Left forelimb (tissue), 1 donor: ENCODE measurements at places on chromosomes 5 and 9.

GRCh38 chr5:77560677-77561263 is 68.7 kb upstream of the WDR41 start:
- DNase-seq: no peak

GRCh38 chr5:135106610-135107471 is 72.8 kb upstream of the PITX1 start:
- no peak for DNase-seq

DNA sequence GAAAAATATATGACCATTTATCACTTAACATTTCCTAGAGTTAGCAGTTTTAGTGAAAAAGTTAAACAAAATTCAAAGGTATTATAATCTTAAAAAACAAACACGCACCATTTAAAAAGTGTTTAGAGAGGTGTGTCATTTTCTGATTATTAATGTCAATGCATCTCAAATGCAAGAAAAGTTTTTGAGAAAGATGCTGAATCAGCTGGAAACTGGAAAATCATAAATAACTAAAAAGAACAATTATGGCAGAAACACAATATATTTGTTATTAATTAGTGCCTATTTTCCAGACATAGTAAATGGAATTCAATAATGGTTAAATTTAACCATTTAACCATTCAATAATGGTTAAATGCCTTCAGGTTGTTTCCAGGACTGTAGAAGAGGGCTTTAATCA is 64.9 kb downstream of the RICTOR start:
- no peak for DNase-seq

- DNase-seq: no peak
Measured at GRCh38 chr9:108108852-108109448, 619.4 kb upstream of the KLF4 start.

DNA sequence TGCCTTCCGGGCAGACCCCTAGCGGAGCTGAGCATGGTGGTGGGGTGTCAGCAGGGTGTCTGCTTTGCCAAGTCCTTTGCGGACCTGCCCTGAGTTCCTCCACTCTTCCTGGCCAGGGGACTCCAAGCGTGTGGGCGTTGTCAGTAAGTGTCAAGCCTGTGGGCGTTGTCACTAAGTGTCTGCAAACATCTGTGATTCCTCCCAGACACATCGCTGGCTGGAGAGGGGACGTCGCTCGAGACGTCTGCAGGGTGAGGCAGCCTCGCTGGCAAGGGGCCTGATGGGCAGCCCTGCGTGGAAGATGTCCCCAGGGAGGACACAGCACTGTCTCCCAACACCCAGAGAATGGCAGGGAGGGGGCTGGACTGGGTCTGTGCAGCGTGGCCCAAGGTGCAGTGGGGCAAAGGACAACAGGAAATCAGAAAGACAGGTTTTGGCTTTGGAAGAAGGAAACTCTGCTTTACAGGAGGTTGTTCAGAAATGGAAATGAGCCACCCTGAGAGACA is 28.8 kb downstream of the ADAMTSL2 start:
- DNase-seq: no peak

DNA sequence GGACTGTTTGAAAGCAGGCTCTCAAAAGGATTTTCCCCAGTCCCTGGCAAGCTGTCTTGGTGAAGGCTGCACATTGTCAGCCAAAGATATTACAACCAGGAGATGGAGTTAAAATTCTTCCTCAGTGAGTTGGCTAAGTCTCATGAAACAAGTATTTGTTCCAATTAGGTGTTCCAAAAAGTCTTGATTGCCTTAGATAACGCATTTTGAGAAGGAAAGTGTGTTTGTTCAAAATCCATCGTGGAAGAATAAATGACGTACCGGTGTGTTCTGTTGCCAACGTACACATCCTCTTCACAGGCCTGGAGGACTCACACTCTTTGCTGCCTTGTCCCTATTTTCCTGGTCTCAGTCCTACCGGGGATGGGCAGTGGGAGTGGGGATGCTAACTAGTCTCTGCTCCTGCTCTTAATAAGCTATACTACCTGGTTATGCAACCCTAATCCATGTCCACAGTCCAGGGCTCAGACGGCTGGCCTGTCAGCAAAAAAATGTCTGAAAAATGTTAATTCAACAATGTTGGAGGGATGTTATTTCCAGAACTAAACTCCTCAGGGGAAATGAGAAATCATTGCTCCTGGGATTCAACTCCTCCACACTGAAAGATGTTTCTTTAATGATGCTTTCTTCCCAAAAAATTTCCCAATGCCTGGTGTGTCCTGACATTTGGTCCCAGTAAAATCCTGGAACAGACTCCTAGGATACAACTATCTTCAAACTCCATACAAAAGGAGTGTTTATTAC is 175.3 kb upstream of the KLF9 start:
- no peak for DNase-seq

- no peak for DNase-seq
Measured at GRCh38 chr5:31561946-31562345, 29.8 kb downstream of the C5orf22 start.

DNA sequence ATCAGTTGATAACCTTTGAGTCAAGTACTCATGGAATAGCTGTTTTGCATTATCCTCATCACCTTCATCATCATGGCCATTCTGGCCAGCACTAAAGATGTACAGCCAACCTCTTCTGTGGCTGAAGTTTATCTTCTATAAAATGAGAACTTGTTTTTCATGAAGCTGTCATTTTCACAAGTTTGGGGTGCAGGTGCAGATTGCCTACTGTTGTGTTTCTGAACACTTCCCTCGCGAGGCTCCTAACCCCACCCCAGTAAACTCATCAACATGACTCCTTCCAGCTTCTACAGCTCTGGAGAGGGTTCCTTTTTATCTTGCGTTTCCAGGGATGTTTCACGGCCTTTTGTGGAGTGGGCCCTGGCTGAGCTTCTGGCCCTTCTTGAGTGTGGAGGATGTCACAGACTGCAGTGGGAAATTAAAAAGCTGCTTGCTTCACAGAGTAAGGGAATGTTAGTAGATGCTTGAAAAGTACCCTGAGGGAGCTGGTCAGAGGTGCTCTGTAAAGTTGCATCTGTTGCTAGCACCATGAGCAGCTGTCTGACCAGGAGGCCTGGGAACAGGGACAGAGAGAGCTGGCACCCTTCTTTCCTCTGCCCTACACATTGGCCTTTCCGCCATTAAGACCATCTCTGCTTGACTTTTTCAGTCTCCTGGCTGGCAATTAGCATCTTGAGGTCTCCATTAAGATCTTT is 24.9 kb downstream of the SYK start:
- DNase-seq: peak; percentile 18

DNA sequence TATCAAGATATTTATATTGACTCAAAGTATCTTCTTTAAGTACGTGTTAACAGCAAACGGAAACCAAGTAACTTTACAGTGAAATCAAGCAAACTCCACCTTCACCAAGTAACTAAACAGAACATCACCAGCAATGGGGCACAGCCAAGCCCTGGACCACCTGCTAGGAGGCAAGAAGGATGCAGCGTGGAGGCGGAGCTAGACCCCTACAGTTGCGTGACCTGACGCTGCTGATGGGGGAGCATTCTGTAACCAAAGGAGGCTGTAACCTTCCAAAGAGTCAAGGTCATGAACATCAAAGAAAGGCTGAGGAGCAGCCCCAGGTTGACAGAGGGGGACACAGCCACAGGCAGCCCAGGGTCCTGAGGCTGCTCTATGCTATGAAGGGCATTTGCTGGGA is 6.1 kb downstream of the VAV2 start:
- DNase-seq: no peak

DNA sequence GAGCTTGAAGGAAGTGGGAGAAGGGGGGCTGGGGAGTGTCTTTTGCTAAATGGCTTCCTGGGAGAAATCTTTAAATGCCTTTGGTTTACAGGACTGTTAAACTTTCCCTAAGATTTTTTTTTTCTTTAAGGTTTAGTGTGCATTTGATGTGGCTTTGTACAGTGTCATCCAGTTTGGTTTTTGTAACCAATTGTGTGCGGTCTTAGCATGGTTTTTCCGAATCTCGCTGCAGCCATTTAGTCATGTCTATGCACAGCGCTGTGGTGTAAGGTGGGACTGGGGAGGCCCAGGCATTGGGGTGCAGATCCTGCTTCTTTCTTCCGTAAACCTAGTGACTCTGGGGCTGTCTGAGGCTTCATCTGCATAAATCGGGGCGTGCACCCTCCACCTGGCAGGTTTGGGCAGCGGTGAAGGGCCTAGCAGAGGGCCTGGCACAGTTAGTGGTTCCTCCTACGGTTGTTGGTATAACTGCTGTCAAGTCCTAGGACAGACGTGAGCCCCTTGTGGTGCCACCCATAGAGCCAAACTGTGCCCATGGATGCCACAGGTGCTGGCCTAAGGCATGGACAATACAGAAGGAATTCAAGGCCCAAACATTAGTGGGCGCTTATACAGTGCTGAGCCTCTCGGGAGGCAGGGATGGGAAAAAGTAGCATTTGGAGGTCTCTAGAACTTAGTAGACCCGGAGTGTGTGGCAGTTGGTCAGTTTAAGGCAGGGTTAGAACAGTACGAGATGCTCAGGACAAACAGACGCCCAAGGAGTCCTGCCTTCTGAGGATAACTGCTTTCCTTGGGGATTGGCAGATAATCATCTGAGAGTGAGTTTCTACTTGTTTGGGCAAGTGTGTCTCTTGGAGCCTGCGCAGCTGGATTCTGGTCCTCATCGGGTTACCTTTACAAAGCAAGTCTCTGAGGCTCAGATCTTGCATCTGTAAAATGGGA is 1.5 kb downstream of the PRRC2B start:
- no peak for DNase-seq

GRCh38 chr9:122005597-122005996 is 87.5 kb downstream of the TTLL11 start:
- DNase-seq: no peak

- no peak for DNase-seq
Measured at GRCh38 chr9:120904061-120904977, 22.3 kb downstream of the TRAF1 start.

DNA sequence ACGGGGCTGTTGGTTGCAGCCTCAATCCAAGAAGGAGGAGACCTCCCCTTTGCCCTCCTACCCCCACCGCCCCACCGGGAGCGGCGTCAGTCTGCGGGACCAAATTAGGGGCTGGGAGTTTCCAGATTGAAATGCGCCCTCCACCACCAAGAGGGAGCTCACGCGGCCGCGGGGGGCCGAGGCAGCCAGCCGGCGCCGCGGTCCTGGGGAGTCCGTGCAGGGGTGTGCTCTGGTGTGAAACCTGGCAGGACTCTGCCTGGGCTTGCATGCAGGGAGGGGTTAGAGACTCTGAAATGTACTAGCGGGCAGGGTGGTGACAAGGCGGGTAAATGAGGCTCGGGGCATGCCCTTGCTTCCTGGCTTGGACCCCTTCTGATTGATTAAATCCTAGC is 989 bp upstream of the FBN2 start:
- peak; percentile 67 for DNase-seq

DNA sequence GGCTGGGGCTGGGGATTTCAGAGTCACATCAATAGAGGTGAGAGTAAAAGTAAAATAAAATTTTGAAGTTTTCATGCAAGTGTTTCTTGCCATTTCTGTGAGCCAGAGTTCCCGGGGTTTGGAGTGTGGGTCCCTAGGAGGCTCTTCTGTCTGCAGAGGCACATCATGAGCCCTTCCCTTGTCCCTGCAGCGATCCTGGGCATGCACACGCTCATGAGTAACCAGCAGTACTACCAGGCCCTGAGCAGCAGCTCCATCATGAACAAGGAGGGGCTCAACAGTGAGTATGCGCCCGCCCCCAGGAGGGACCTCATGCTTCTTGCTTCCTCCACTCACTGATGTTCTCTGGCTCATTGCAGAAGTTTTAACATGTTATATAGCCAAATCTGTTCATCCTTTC is 61.1 kb downstream of the TMOD1 start:
- DNase-seq: peak; percentile 47

GRCh38 chr9:137832191-137832700 is 45.3 kb upstream of the CACNA1B start:
- no peak for DNase-seq

- no peak for DNase-seq
Measured at GRCh38 chr5:122182491-122182921, 53.2 kb downstream of the ZNF474 start.

DNA sequence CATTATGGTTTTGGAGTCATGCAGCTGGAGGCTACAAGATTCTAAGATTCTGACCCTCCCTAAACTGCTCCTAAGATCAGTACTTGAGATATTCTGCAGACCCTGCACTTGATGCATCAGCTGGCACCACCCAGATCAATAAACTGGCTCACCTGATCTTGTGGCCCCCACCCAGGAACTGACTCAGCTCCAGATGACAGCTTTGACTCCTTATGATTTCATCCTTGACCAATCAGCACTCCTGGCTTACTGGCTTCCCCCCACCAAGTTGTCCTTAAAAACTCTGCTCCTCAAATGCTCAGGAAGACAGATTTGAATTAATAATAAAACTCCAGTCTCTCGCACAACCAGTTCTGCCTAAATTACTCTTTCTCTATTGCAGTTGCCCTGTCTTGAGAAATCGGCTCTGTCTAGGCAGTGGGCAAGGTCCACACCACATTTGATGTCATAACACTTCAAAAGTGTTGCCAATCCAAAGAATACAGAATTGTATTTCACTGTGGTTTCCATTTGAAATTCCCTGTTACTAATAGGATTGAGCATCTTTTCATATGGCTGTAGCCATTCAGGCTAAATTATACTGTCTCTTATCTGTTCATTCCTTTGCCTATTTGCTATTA is 14.8 kb upstream of the SLC30A5 start:
- DNase-seq: no peak

GRCh38 chr9:95634536-95634935 is 117.8 kb upstream of the PTCH1 start:
- no peak for DNase-seq

GRCh38 chr5:174839196-174839595 is 114.8 kb downstream of the MSX2 start:
- no peak for DNase-seq

DNA sequence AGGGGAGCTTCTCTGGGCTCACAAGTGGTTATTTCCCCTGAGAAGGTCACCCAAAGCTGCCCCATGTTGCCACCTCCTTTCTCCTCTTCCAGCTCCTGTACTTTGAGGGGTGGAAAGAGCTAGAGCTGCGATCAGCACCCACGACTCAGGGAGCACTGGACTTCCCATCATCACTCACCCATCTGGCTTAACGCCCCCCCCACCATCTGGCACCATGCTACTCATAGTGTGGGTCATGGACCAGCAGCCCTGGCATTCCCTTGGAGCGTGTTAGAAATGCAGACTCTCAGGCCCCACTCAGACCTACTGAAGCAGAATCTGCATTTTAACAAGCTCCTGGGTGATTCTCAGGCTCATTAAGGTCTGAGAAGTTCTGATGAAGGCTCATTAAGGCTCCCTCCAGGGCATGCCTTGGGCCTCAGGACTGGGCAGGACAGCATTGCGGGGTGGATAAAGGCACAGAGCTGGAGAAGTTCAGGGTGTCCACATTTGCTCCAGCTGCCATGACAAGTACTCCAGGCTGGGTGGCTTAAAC is 67.3 kb downstream of the GALNT12 start:
- DNase-seq: peak; percentile 22

- no peak for DNase-seq
Measured at GRCh38 chr5:87195104-87195591, 72.5 kb upstream of the RASA1 start.

DNA sequence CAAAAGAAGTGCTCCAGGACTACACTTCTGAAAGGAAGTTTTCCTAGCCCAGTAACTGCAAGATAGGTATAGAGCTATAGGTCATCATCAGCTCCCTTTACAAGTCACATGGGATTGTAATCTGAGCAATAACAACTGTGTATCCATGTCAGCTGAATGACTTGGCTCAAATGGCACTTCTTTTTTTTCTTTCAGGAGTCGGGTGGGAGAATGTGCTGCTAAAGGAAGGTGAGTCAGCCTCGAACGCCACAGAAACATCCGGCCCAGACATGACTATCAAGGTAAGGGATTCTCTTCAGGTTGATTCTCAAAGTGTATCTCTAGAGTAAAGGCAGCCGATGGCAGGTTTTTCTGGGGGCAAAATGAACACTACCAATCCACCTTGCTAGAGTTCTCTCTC is 192.2 kb downstream of the C9orf152 start:
- DNase-seq: no peak
